Activated naive CD8-positive, alpha-beta T cell treated with anti-CD3 and anti-CD28 coated beads, Interleukin-2, amount 10 ng/mL, durations not matched to agents 7 days and 5 days (primary cell): ENCODE measurements at places on chromosomes 2 and 18. TPM values are rescaled to one million over a fixed set of nuclear protein-coding genes. Genes with fewer than 3 reads are reported as not detected.

COL3A1 gene
- not detected for total RNA-seq

DNA sequence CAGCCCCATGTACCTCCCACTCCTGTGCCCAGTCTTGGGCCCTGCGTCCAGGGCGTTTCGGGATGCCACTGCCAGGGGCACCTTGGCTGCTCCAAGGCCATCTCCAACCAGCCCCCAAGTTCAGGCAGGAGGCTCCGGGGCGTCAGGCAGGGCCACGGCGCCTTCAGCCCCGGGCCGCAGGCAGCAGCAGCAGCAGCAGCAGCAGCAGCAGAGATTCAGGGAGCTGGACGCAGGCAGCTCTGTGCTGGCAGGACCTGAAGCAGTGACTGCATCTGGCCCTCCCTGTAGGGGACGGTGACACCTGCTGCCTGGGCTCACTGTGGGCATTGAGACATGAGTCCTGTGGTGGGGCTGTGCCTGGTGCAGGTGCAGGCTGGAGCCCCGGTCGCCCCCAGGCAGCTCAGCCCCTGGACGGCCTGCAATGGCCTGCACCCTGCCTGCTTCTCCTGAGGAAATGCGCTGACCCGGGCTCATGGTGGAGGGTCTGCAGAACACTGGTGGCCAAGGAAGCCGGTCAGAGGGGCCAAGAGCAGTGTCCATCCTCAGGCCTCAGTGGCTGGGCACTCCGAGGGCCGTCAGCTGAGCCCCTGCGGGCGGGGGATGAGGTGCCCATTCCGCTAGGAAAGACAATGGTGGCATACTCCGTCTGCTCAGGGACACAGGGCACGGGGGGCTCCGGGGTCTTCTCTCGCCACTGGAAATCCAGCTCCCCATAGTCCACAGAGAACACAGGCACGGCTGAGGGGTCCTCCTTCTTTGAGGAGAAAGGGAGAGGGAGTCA, 8.0 kb downstream of the PDCD1 start:
- no peak for DNase-seq

FAM228B gene
- 13.1 TPM for total RNA-seq

DNA sequence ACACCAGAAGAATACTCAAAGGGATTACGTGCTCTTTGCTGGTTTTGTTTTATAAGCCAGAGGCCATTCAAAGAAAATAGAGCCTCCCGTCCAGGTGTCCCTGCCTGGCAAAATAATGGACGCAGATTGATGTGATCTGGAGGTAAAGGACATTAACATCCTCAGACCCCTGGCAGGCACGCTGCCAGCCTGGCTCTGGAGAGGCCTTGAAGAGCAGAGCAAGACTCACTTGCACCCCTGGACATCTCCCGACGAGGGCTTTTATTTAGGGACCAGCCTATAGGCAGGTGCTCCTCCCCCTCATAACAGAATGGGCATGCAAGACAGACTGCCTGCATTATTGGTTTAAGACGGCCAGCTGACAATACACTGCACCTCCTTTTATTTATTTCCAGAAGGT, 291.3 kb downstream of the BCL11A start:
- DNase-seq: no peak

C2orf80 gene
- total RNA-seq: not detected

DNA sequence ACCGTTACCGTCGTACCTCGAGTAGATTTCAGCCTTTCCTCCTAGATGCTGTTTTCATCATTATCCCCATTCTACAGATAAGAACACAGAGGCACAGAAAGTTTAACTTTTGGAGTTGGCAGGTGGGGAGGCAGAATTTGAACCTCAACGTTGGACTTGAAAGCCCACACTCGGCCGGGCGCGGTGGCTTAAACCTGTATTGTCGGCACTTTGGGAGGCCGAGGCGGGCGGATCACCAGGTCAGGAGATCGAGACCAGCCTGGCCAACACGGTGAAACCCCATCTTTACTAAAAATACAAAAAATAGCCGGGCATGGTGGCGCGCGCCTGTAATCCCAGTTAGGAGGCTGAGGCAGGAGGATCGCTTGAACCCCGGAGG, 11.5 kb downstream of the CATIP start:
- DNase-seq: no peak

OBSL1 gene
- not detected for total RNA-seq

DNA sequence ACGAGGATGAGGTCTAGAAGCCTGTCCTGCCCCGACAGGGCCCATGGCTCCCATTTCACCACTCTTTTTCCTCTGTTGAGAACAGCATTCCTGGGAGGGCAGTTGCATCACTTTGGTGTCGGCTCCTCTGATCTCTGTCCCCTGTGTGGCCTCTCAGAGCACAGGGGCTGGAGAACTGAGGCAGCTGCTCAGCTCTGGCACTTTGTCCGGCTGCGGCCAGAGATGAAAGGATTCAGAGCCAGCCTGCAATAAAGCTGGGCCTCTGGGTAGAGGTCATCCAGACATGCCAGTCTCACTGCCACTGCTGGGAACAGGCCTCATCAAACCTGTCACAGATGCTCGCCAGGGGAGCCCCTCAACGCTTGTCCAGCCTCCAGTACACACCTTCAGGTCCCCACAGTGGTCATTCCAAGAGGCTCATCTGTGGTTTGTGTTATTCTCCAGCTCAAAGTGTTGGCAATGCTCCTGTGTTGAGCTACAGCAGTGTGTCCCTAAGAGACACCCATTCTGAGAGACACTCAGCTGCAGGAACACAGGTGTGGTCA, 13.1 kb upstream of the ROCK2 start:
- no peak for DNase-seq

- no peak for DNase-seq
Observed at GRCh38 chr2:101696272-101697123, 1.0 kb upstream of the MAP4K4 start.

DNA sequence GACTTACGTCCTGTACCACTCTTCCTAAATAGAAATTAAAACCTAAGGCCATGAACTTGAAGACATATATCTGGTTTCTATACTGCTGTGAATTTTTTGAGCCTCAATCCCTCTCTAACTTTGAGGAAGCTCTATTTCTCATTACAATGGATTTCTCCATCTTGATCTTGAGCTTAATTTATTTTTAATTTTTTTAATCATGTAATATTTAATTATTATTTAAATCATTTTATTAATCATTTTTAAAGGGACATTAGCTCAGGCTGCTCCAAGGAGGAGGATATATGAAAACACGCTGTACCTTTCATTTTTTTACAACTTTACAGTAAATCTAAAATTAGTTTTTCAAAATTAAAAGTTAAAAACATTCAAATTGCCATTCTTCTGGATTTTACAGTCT, 540.5 kb downstream of the SATB2 start:
- DNase-seq: no peak

- DNase-seq: no peak
Observed at GRCh38 chr18:55777666-55778304, 189.8 kb upstream of the TCF4 start.

CAD gene
- 60.4 TPM for total RNA-seq

SPEG gene
- 18.1 TPM for total RNA-seq

SFTPB gene
- total RNA-seq: not detected

REG1B gene
- total RNA-seq: not detected

PROKR1 gene
- not detected for total RNA-seq

DUSP19 gene
- 1.7 TPM for total RNA-seq

DNA sequence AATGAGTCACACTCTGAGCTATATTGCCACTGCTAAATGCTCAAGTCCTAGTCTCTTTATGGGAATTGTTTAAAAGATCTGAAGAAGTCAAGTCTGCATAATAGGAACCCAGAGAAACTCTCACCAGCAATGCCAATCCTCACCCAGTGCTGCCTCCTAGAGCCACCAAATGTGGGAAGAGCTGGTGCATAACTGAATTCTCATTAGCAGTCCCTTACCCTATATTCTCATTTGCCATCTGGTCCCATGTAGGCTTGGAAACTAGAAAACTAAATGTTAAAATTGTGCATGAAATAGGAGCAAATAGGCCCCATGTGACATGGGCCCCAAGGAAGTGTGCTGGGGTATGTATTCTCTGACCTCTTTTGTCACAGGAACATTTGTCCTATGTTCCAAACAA, 224.4 kb upstream of the SMAD2 start:
- DNase-seq: no peak

DNA sequence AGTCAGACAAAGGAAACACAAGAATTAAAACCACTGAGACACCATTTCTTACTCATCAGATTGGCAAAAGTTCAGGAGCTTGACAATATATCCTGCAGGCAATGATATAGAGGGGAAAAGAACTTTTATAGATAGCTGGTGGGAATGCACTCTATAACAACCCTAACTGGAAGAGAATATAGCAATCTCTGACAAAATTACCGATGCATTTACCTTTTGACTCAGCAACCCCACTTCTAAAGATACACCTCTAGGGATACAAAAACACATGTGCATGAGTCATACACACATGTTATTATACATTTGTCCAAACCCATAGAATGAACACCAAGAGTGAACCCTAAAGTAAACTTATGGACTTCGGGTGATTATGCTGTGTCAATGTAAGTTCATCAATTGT, 79.4 kb upstream of the SRD5A2 start:
- DNase-seq: no peak

SLC39A6 gene
- 18.4 TPM for total RNA-seq

DLX1 gene
- not detected for total RNA-seq

C1GALT1C1L gene
- not detected for total RNA-seq
